GM12891 (cell line): ENCODE measurements at places on chromosomes 3 and 15.

DNA sequence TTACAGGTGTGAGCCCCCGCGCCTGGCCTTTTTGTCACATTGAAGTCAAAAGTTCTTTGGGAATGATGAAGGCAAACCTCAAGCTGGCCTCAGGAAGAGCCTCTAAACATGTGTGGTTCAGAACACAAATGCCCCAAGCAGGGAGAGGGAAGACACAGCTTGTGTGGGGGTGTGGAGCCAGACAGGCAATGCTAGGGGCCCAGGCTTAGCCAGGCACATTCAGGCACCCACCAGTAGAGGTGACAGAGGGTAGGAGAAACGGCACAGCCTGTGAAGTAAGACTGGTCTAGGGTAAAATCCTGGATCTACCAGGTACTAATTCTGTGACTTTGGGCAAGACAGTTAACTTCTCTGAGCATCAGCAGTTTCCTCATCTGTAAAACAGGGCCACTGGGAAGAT, 3.5 kb downstream of the HDC start:
- no peak for DNase-seq

DNA sequence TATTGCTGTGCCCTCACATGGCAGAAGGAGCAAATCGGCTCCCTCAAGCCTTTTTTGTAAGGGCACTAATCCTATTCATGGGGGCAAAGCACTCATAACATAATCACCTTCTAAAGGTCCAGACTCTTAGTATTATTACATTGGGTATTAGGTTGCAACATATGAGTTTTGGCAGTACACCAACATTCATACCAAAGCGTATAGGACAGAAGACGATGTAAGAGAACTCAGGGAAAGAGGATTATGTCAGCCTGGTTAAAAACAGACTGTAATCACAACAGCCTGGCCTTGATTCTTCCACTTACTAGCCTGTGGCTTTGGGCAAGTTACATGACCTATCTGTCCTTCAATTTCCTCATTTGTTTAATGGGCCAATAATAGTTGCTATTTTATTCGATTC, 828.5 kb upstream of the NECTIN3 start:
- DNase-seq: no peak

DNA sequence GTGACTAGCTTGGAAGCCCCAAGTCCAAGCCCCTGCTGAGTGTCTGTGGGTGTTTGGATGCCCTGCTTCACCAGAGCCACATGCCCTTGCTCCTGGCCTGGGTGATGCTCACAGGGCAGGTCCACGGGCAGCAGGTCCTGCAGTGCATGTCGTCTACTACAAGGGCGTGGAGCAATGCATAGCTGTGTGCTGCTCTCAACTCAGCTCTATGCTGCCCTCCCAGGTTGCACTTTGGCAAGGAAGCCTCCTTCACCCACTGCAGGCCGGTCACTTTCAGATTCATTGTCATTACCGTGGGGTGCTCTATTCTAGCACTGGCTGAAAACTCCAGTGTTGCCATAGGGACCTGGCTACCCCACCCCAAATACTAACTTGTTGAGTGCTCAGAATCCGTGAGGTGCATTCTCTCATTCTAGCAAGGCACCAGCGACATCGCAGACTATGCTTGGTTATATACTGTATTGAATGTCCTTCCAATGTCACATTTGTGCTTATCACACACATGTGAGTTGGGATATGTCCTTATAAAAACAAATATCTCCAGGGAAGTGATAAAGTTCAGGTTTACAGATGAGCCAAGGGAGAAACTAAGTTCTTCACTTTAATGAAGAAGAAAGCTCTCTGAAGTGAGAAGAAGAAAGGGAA, 51.8 kb downstream of the GRAMD1C start:
- DNase-seq: no peak

DNA sequence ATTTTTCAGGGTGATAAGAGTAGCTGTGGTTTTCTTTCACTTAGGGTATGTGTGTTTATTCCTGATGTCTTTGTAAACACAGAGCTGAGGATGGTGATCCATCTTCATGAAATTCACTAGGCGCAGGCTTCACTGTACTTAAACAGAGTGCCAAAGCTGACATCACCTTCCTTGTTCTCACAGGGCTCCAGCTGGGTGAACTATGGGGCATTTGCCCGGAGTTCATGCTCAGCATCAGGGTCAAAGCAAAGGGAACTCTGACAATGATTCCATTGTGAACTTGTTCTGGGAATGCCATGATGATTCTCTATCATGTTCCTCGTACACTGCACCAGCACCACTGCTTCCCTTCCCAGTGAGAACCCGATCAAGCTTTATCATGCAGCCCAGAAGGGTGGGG, 184.8 kb upstream of the P2RY1 start:
- no peak for DNase-seq

GRCh38 chr3:161449785-161450184, 46.8 kb upstream of the OTOL1 start:
- DNase-seq: no peak

DNA sequence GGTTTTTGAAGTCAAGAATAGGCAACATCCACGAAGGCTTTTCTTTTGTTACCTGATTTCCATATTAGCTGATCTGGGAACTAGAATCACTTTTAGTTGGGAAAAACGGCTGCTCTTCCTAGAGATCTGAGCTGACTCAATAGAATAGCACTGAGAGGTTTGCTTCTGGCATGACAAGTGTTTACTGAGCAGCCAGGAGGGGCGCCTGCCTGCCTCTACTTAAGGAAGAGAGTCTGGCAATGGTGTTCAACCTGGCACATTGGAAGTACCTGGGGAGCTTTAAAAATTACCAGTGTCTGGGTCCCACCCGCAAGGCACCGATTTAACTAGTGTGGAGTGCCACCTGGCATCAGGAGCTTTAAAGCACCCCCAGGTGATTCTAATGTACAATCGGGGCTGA, 34.4 kb downstream of the FAM43A start:
- DNase-seq: no peak

GRCh38 chr15:49625460-49626036, 4.7 kb downstream of the DTWD1 start:
- no peak for DNase-seq

- DNase-seq: no peak
These were observed 253.1 kb downstream of the CGGBP1 start for GRCh38 chr3:87805670-87806069.

DNA sequence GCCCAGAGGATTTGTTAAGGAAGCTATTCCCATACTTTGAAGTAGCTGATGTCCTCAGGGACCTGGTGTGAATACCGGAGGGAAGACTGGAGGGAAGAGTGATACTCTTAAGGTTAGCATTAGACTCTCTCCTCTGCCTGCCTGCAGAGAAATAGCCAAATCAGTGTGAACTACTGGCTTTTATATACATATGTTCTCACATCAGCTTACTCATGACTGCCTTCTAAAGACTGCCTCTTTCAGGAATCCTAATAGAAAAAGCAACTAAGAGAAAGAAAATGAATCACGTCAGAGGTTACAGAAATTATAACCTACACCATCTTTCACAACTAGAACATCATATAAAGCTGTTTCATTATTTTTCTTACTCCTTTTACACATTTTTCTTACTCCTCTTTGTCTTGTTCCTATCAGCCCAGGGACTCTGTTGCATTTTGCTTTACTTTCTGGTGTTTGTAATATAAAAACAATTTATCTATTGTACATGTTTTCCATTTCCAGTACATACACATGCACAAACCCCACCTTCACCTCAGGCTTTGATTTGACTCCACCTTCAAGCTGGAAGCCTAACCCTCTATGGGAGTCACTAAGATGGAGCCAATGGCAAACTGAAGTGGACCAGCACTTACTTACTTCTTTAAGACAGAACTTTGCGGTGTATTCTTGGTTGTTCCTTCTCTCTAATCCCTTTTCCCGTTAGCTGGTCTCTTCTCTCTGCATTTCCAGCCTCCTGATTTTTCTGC, 257.7 kb upstream of the UBE2E1 start:
- no peak for DNase-seq

DNA sequence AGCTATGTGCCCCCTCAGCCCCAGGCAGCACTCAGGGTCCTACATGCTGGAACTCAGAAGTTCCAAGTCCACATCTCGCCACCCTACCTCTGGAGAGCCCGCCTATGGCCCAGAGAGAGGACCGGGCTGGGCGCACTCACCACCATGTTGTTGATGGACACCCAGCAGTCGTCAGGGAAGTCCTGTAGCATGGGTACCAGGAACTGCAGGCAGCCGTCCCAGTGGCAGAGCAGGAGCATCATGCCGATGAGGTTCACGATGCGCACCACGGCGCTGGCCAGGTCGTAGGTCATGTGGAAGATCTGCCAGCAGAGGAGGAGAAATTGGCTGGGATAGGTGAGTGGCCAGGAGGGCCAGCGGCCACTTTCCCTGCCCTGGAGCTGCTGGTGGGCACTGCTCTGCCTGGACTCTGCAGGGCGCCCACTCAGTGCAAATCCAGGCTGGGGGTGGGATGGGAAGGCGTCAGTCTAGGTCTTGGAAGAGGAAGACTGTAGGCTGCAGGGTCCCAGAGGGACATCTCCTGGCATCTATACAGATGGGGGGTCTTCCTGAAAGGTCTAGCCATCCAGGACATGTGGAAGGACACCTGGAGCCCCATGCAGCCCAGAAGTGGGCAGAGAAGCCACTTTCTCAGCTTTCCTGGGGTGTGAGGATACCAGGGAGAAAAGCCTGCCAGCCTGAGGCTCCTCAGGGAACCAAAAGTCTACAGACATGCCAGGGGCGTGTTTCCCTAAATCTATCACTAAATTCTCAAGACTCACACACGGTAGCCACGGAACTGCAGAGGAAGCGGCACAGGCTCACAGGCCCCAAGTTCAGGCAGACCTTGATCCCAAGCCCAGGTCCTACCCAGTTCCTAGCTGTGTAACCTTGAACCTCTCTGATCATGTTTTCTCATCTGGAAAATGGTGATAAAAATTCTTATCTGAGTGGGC, 36.5 kb downstream of the HCN4 start:
- DNase-seq: no peak

DNA sequence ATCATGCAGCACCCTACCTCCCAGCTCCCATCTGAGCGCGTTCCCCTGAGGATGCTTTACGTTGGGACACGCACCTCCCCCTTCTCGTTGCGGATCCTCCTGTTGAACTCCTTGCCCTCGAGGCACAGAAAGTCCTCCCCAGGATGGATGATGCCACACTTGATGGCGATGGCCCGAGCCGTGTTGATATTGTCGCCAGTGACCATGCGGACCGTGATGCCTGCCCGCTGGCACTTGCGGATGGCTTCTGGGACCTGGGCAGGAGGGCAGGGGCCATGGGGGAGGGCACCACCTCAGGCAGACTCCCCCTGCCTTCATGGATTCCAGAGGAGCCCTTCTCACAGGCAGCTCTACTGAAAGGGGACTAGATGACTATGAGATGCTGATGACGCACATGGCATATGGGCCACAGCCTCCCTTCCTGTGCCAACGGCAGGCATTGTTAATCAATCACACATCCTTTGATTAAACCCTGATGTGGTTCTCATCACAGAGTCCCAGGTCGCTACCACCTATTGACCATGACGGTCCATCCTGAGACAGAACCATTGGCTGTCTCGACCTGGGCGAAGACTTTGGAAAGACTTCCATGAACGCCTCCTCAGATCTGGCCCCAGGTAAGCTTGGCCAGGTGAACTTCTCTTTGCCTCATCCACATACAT, 29.5 kb upstream of the SEC13 start:
- no peak for DNase-seq

DNA sequence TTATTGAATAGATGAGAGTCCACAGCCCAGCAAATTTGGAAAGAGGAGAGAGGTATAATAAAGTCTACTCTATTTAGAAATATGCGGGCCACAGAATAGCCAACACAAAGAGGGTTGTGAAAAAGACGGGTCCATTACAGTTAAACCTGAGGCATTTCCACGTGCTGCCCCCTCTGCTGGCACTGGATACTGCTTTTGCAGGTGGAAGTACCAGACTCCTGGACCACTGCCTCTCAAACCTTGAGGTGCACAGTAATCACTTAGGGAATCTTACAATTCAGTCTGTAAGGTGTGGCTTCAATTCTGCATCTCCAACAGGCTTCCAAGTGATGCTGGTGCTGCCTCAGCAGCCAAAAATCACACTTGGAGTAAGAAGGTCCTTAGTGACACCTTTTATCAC, 3.0 kb upstream of the TFDP2 start:
- no peak for DNase-seq

DNA sequence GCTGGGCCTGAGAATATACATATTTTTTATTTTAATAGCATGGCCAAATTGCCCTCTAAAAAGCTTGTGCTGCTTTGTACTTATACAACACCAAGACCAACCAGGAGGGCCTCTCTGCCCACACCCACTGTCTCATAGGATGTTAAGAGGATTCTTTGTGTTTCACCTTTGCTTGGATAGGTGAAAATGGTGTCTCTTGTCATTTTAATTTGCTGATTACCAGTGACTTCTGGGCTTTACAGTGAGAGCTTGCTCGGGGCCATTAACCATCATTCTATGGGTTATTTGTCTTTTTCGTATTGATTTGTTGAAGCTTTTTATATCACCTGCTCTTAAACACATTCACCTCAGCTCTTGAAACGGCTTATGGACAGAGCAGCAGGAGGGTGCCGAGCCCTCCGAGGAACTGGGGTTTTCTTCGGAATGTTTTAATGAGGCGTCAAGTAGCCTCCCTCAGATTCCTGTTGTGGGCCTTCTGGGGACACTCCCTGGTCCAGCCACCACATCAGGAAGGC, 10.5 kb downstream of the PTH1R start:
- DNase-seq: no peak

DNA sequence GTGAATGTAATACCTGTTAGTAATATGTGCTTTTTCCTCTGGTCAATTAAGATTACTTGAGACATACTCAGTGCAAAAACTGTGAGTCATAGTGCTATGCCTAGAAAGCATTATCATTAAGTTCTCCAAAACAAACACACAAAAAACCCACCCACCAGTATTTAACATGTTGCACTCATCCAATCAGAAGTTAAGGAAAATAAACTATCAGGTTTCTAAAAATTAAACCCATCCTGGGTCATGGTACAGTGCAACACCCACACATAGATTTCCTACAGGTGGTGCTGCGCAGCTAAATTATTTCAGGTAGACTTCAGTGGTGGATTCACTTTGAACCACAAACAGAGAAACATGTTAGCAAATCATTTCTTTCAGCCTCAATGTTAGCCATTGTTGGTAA, 264.4 kb upstream of the VEPH1 start:
- DNase-seq: no peak

DNA sequence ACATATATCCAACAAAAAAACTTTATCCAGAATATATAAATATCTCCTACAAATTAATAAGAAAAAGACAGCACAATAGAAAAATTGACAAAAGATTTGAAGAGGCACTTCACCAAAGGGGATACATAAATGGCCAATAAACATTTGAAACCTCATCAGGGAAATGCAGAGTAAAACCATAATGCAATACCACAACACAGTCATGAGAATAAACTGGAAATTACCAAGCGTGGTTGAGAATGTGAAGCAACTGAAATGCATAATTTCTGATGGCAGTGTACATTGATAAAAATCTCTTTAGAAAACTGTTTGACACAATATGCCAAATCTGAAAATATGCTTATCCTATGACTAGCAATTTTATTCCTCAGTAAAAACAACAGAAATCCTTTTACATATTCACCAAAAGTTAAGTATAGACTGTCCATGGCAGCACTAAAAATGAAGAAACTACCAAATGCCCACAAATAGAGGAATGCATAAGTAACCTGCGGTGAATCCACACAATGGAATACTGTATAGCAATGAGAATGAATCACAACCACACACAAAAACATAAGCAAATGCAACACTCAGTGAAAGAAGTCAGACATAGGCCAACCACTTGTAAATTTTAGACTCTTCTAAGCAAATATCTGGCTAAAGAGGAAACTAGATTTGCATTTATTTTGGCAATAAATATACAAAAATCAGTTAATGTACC, 7.9 kb downstream of the LYZL4 start:
- no peak for DNase-seq
